ENCODE measurements at places on chromosomes 3 and 15.

GRCh38 chr3:52278510-52279069 lies at the start of gene WDR82:
Gene WDR82 (minus strand): TSS chr3:52278649. CDS start chr3:52278361, 288 bp downstream.
- peak; percentile 97 for DNase-seq

DNA sequence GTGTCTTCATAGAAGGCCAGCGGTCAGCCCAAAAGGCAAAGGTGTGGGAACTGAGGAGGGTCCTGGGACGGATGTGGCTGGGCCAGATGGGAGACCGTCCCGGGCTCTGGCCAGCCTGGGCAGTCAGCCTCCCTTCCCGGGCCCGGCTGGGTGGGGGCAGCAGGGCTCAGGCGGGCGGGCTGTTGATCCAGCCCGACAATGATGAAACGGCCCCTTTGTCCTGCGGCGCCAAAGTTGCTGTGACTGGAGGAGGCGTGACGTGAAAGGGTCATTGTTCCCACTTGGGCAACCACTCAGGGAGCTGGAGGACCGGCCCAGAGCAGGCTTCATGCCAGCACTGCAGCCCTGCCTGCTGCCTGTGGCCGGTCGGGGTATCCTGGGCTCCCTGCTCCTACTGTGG lies 16.5 kb downstream of the DUSP7 start:
- no peak for DNase-seq

DNA sequence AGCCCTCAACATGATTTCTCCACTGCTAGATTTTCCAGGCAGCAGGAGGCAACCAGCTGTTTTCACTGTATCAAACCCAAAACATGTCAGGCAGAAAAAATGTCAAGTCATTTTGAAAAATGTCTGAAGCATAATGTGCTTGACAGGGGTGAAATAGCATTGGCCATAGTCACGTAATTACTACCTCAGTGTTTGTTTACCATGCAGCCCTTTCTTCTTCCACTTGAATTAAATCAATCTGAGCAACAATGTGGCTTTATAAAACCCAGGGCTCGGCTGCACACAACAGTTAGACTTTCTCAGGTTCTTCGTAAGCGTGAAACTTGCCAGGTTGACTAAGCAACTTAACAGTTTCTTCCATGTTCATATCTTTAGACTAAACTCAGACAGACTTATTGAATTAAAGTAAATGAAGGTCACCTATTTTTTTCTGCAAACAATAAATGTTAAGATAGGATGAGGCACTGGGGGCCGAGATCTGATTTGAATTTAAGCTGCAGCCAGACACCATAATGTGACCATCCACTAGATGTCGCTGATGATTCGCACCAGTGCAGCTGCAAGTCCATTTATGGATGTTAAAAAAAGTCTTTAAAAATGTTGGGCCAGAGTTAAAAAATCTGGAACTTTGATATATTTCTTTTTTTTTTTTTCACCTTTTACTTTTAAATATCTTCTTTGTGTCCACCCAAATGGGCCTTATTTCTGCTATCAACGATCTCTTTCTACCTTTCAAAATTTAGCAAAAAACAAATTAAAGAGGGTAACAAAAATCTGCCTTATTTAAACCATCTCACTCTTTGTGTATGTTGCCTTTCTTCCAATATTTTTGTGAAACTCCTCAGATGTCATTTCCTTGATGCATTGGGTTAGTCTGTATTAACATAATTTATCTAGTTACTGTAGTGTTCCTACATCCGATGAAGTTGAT lies 305.9 kb downstream of the CACNA2D3 start:
- DNase-seq: no peak

DNA sequence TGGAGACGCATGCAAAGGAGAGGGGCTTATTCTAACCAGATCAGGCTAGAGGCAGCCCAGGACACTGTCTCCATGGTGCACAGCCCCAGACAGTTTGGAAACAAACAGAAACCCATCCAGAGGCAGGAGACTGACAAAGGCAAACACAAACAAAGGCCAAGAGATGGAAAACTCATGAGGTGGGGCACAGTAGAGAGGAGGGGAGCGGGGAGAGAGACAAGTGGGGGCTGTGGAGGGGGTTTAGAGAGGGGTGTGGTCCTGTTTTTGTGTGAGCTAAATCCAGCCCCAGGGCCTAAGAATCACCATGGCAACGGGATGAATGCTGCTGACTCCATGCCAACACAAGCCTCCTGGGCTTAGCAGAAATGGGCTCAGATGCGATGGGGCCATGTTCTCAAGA lies 32.3 kb downstream of the PARP16 start:
- no peak for DNase-seq

DNA sequence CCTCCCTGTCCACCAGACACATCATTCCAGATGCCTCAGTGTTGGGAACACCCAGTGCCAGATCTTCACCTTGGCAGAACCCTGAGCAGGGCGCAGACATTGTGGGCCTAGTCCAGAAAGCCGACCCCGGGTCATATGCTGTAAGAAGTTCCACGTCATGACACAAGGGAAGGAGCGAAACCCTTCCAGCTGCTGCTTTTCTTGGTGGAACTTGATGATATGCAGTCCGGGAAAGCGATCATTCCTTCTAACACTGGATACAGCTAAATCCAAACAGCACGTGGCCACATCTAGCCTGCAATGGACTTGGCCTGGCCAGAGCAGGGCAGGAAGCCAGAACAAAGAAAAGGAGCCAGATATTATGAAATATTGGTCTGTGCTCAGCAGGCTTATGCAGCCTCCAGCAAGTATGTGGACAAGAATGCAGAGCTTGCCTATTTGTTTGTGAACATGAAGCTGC lies 22.0 kb downstream of the GASK1A start:
- DNase-seq: no peak

GRCh38 chr3:145259166-145259880 lies 901.7 kb downstream of the PLOD2 start:
- no peak for DNase-seq

DNA sequence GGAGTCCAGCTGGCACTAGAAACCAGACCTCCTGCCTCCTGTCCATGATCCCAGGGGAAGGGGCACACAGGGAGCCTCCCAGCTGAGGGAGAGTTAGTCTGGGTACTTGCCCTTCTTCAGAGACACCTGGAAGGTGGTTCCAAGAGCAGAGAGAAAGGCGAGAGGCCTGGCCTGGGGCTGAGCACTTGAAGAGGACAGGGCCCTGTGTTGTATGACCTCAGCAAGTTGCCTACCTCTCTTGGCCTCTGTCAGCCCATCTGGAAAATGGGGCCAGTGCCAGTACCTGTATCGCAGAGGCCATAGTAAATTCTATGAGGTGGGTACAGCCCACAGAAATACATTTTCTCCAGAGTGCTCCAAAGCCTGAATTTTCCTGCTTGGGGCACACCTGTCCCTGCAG lies 19.5 kb downstream of the PTH1R start:
- DNase-seq: no peak

- DNase-seq: no peak
Measured at GRCh38 chr3:195021692-195022091, 249.3 kb downstream of the XXYLT1 start.

DNA sequence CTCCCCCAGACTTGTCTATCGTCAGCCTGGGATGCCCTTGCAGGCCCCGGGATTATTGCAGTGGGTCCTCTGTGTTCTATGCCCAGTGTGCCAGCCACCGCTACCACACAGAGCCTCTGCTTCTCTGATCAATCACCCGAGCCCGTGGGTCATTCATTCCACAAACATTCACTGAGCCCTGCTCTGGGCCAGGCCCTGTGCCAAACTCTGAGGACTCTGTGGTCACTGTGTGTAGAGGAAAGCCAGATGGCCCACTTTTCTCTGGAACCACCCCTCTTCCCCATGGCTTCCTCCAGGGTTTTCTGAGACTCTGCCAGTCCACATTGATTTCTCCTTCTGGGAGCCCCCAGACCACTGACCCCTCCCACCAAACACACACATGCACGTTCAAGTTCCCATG lies 55.5 kb downstream of the BSN start:
- no peak for DNase-seq

GRCh38 chr3:160038862-160039562 lies 50.4 kb downstream of the IL12A start:
- DNase-seq: no peak

- no peak for DNase-seq
Measured at GRCh38 chr15:71219645-71220044, 104.4 kb downstream of the THSD4 start.

- DNase-seq: no peak
Measured at GRCh38 chr3:122536632-122537001, 21.9 kb upstream of the KPNA1 start.

DNA sequence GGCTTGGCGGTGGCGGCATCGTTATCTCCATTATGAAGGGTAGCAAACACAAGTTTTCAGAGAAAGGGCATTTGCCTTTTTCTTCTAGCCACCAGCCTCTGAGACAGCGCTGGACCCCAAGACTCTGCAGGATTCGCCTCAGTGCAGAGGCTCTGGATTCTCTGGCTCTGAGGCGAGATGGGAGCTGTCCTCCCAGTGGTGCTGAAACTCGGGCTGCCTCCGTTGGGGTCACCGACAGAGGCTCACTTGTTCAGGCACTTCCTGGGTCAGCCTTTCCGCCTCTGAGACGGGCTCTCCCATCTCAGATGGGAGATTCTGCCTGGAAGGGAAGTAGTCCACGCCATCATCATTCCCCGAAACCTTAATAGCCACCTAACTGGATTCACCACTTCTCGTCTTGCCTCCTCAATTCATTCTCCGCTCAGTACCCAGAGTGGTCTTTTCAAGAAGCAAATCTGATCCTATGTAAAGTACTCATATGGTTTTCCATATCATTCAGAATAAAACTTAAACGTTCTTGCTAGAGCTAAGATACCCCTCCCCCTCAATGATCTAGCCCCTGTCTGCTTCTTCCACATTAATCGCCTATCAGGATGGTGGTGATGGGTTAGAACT lies 76.9 kb downstream of the RHCG start:
- no peak for DNase-seq

DNA sequence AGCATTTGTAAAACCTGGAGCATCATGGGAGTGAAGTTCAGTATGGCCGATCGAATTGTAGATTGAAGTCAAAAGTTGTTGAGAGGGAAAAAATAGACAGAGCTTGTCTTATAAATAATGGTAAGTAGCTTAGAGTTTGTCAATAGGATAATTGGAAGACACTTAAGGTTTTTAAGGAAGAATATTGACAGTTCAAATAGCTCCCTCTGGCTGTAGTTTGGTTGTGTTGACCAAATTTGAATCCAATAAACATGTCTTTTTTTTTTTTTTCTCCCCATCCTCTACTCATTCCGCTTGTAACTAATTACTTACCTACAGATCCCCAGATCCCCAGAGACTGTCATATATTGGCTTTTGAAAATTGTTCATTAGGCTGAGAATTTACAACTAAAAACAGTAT lies 677.0 kb downstream of the AGBL1 start:
- no peak for DNase-seq

DNA sequence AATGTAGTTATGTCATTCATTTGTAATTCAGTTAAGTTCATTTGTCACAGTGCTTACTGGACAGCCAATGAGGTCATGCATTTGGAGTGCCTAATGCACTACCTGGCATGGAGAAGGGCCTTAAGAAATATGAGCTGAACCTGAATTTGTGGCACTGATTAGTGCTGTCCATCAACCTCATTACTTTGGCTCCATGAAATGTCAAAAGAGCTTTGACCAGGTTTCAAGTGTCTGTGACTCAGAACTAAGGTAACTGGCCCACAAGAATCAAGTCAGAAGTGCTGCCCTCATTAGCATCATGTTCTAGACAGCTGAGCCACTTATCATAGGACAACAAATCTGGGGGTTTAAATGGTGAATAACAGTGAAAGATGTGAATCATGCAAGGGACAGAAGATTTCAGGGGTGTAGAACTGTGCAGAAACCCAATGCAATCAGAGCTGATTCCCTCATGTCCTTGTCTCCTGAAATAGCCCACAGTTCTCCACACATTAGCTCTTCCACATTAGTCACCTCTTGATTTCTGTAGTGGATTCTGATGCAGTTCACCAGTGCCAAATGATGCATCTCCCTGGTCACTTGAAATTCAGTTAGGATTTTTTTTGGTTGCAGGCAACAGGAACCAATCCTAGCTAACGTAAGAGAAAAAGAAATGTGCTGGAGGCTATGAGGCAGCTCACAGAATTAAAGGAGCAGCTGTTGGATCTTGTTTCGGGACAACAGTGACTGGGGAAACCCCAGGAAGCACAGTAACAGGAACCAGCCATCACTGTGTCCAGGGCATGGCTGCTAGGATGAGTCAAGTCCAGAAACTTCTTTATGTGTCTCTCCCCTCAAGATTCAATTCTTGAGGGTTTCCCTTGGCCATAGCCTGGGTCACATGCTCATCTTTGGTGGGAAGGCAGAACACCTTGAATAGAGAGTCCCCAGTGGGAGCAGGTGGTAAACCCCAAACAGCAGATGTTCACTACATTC lies 38.7 kb downstream of the CHST2 start:
- DNase-seq: no peak

- DNase-seq: no peak
Measured at GRCh38 chr15:77860071-77860691, 217.3 kb downstream of the TBC1D2B start.

- DNase-seq: no peak
Measured at GRCh38 chr3:80297720-80298119, 529.9 kb upstream of the ROBO1 start.

GRCh38 chr3:146502887-146503460 lies 33.6 kb upstream of the PLSCR2 start:
- no peak for DNase-seq

DNA sequence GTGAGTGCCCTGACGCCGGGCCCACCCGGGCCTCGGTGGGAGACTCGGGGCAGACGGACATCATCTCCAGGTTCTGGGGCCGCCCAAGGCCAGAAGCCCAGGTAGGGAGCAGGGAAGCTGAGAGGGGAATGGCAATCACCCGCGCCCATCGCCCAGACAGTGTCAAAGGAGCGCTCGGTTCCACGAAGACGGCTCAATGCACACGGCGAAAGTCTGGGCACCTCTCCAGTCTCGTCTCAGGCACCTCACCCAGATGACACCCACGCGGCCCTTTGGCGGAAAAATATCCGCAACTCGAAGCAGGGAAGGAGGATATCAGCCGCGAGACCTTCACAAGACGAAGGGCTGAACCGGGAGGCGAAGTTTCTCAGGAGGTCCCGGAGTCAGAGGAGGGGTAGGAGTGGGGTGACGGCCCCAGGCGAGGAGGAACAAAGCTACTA lies 916 bp downstream of the IL17RD start:
- no peak for DNase-seq

DNA sequence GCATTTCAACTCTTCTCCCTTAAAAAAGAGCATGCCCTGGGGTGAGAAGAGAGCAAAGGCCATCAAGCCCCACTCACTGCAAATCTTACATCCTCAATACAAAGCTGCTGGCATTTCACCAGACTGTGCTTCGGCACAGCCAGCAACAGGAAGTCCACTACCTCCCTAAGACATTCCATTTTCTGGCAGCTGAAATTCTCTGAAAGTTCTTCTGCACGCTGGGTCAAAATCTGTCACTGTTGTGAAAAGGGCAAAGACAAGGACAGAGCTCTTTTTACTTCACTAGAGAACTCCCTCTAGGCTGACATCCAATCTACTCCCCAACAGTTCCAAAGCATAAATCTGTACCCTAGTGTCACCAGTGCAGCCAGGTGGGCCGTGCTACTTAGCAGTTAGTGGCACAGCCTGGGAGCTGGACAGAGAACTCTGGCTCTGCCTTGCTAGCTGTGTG lies 6.3 kb downstream of the MTMR10 start:
- no peak for DNase-seq

- no peak for DNase-seq
Measured at GRCh38 chr3:53236112-53236841, 19.5 kb downstream of the TKT start.
